ENCODE measurements at places on chromosomes 13 and 19. TPM values are rescaled to one million over a fixed set of nuclear protein-coding genes. Genes with fewer than 3 reads are reported as not detected.

APOC4 gene
- not detected for polyA plus RNA-seq

JUNB gene
- 697 TPM for polyA plus RNA-seq

PDCD2L gene
- 11.4 TPM for polyA plus RNA-seq

RNASEH2A gene
- polyA plus RNA-seq: 45.4 TPM

UBE2L5 gene
- not detected for polyA plus RNA-seq

ELL gene
- 9.1 TPM for polyA plus RNA-seq

RDH8 gene
- not detected for polyA plus RNA-seq

KIR2DL3 gene
- polyA plus RNA-seq: 81.1 TPM

BCAM gene
- polyA plus RNA-seq: not detected

ZNF729 gene
- not detected for polyA plus RNA-seq

IGSF23 gene
- not detected for polyA plus RNA-seq

HSH2D gene
- 97.4 TPM for polyA plus RNA-seq

NUFIP1 gene
- 1.7 TPM for polyA plus RNA-seq

CATSPERD gene
- not detected for polyA plus RNA-seq

TSHZ3 gene
- polyA plus RNA-seq: 0.74 TPM

C13orf42 gene
- not detected for polyA plus RNA-seq

TYROBP gene
- 3,312 TPM for polyA plus RNA-seq

GRAMD1A gene
- 6.7 TPM for polyA plus RNA-seq

LGI4 gene
- polyA plus RNA-seq: not detected

CCL25 gene
- not detected for polyA plus RNA-seq

Measured in immature natural killer cell (primary cell).